ENCODE measurements at places on chromosomes 6 and 20.

- DNase-seq, result no peak
Observed at GRCh38 chr20:20480689-20481088, 112.8 kb downstream of the INSM1 start.

GRCh38 chr6:117232196-117232595, 33.2 kb upstream of the VGLL2 start:
- no peak for DNase-seq

DNA sequence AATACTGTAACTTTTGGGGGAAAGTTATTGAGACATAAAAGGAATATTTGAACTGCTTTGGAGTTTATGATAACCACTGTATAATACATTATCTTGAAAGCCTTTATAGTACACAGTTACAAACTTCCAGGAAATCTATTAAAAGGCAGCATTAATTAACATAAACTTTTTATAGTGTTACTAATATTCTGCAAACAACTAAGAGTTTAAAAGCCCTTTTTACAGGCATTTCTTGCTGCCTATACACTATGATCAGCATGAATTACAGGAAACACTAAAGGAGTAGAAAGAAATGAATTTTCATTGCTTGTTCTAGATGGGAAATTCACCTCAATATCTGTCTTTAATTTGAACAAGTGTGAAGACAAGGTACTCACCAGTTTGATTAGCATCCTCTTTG, 252.3 kb upstream of the ZFP64 start:
- DNase-seq, result no peak

GRCh38 chr20:54028276-54029011, 42.0 kb downstream of the BCAS1 start:
- DNase-seq, result no peak

DNA sequence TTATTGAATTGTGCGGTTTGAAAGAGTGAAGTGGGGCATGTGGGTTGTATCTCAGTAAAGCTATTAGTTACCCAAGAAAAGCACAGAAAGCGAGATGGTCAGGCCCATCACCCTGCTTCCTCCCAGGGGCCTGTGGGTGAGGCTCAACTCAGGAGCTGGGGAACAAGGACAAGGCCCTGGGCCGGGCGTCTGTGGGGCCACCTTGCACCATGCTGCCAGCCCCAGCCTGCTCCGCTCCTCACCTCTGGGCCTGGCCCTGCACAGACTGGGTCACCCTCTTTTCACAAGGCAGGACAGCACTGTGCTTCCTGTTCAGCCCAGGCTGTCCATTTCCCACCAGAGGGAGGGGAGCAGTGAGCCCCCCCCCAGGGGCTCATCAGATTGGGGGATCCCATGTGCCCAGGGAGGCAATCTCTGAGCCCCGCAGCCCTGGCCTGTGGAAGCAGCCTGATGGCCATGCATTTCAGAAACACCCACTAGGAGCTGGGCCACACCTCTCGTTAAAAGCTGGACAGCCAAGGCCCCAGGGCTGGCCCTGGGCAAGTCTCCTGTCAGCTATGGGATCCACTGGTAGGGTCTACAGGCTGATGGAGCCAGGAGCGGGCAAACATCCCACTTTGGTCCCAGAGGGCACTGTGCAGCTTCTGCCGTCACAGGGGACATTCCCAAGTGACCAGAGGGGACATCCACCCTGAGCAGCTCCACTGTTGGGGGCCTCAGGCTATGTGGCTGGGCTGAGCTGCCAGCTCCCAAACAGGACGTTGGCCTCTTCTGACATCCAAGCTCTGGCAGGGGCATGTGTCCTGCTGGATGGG, 55.9 kb downstream of the YTHDF1 start:
- DNase-seq, result no peak

DNA sequence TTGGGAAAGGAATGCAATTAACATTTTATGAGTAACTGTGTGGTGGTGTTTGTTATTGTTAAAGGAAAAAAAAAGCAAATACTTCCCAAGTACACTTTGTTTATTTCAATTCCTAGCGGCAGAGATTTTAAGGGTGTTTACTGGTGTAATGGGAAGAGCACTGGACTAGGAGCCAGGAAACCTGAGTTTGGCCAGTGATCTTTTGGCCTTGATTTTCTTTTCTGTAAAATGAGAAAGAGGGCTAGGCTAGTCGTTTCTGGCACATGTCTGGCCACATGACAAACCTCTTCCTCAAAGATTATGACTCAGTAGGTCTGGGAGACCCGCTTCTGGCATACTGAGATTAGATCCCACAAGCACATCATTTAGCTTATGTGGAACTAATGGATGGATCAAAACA, 428.1 kb upstream of the NOX3 start:
- no peak for DNase-seq

GRCh38 chr6:121479486-121480098, 44.1 kb downstream of the GJA1 start:
- no peak for DNase-seq

DNA sequence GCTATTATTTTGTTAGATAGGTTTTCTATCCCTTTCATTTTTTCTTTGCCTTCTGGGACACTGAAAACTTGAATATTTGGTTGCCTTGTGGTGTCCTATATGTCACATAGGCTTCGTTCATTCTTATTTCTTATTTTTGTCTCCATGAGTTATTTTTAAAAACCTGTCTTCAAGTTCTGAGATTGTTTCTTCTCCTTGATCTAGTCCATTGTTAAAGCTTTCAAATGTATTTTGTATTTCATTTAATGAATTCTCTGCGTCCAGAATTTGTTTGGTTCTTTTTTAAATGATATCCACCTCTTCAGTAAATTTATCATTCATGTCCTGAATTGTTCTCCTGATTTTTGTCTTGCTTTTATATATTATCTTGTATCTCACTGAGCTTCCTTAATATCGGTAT, 243.2 kb upstream of the BMP2 start:
- DNase-seq, result no peak

DNA sequence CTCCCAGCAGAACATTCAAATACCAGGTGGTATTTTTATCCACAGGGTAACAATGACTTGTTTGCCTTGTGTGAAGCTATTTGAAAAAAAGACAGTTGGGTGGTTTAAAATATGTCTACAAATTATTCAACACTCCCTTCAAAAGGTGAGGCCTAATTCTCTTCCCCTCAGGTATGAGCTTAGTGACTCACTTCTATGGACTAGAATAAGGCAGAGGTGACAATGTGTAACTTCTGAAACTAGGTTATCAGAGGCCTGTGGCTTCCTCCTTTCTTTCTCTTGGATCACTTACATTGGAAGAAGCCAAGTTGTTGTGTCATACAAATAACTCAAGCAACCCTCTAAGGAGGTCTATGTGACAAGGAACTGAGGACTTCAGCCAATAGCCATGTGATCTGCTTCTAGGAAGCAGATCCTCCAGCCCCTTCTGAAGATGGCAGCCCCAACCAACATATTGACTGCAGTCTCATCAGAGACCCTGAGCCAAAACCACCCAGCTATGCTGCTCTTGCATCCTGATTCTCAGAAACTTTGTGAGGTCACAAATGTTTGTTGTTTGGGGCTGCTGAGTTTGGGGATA, 102.6 kb downstream of the SNAP25 start:
- DNase-seq, result no peak

DNA sequence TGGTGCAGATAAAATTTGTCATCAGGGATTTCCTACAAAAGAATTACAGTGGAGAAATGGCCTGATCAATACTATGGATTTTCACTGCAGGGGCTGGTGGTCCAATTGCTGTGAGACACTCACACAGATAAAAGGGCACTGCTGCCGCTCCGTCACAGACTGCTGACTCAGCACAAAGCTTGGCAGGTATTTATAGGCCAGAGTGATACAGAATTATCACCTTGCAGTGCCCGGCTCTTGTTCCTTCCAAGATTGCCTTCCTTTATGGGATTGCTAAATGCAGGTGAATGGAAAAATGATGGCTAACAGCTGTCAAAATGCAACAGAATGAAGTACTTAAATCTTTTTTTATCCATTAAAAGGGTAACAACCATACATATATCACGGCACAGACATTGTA, 247.8 kb upstream of the ZFP64 start:
- DNase-seq, result no peak

GRCh38 chr6:164477101-164477500, 832.3 kb downstream of the C6orf118 start:
- DNase-seq, result no peak

DNA sequence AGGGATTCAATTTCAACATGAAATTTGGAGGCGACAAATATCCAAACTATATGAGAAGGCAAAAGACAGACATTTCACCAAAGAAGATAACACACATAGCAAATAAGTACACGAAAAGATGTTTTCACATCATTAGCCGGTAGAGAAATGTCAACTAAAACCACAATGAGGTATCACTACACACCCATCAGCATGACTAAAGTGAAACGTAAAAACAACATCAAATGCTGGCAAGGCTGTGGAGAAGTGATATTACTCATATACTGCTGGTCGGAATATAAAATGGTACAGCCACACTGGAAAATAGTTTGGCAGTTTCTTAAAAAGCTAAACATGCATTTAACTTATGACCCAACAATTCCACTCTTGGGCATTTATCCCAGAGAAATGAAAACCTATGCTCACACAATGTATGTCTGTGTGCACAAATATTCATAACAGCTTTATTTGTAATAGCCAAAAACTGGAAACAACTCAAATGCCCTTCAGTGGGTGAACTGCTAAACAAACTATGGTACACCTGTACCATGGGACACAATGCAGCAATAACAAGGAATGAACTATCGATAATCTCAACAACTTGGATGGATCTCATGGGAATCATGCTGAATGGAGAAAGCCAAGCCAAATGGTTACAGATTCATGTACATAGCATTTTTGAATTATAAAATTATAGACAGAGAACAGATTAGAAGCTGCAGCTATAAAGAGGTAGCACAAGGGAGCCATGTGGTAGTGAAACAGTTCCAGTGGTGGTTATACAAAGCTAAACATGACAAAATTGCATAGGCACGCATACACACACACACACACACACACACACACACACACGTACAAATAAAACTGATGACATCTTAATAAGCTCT, 8.6 kb downstream of the ADAT2 start:
- DNase-seq, result no peak

- DNase-seq, result no peak
Observed at GRCh38 chr20:8642247-8642646, 426.6 kb upstream of the PLCB4 start.

- DNase-seq, result no peak
Observed at GRCh38 chr6:158620963-158621693, 23.4 kb downstream of the DYNLT1 start.

DNA sequence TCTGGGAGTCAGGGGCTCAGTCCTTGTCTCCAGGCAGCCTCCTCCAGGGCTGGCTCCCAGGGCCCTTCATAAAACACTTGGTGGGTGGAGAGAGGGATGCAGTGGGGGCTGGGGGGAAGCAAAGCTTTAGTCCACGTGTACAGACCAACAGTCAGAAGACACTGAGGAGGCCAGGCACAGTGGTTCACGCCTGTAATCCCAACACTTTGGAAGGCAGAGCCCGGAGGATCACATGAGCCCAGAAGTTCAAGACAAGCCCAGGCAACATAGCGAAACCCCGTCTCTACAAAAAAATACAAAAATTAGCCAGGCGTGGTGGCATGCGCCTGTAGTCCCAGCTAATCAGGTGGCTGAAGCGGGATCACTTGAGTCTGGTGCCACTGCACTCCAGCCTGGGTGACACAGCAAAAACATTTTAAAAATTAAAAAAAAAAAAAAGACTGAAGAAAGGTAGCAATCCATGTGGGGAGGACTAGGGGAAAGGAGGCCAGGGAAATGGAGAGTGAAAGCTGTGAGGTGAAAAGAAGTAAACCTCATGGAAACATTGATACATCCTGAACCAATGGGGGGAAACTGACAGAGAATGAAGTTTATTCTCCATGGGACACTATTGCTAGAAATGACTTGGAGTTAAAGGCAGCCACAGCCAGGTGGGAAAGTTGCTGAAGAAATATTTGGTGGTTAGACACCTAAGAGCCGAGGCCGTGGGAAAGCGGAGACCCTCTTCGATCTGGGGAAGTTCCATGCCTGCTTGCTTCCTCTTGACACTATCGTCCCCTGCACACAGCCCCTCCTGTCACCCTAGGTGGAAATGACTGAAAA, 35.4 kb downstream of the PIM1 start:
- no peak for DNase-seq

- DNase-seq, result no peak
Observed at GRCh38 chr20:33835615-33836172, 24.5 kb downstream of the CHMP4B start.

GRCh38 chr20:44642203-44643153, 9.0 kb downstream of the ADA start:
- DNase-seq, result no peak

DNA sequence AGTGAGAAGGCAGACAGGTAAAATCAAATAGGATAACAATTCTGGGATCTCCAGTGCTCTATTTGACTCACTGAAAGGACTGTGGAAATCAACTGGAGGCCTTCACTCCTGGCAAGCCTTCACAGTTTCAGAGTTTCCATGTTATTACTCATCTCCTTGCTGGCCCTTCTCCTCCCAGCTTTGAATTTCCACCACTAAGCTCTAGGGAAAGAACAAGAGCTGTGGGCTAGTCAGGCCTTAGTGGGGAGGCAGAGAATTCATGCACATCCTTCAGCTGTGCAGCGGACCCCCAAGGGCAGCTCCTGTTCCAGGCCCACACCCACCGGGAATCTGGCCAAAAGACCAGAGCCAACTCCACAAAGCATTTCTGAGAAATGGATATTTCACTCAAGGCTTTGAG, 26.0 kb downstream of the MYLIP start:
- DNase-seq, result no peak

DNA sequence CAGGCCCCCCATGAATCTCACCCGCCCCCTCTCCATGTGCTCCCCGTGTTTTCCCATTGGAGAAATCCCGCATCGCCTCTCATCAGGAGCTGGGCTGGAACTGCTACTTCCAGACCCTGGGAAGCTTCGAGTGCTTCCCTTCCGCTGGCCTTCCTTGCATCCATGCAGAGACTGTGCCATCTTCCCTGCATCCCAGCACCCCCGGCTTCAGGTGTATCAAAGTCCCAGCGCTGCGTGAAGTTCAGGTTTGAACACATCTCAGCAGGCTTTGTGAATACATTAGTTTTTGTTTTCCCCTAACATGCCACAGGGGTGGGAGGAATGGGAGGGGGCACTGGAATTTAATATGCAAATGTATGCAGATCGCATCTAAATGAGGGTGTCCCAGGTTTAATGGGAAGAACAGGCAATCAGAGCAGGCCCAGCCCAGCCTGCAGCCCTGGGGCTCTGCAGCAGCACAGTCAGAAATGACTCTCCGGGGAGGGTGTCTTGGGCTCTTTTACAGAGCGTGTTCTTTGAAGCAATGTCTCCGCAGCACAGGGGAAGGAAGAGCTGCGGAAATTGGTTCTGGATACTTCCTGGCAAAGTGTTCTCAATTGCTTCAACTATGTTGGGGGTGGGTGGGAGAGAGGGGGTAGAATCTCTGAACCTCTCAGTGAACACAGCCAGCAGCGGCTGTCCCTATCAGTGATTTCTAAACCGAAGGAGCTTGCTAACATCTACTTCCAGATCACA, 8.3 kb upstream of the MMP9 start:
- DNase-seq, result no peak
